ENCODE measurements at places on chromosomes 16 and 17. TPM values are rescaled to one million over a fixed set of nuclear protein-coding genes. Genes with fewer than 3 reads are reported as not detected.

CDK12 gene
- 99.5 TPM for total RNA-seq

CIITA gene
- 12.0 TPM for total RNA-seq

HS3ST3B1 gene
- 33.8 TPM for total RNA-seq

XAF1 gene
- 45.7 TPM for total RNA-seq

CCL22 gene
- total RNA-seq: 11.4 TPM

CHST5 gene
- total RNA-seq: not detected
